ENCODE measurements at places on chromosomes 2 and 18.

GRCh38 chr2:180195847-180196246 is 188.8 kb upstream of the CWC22 start:
- DNase-seq: no peak

GRCh38 chr18:75546964-75547363 is 119.5 kb upstream of the SMIM21 start:
- no peak for DNase-seq

DNA sequence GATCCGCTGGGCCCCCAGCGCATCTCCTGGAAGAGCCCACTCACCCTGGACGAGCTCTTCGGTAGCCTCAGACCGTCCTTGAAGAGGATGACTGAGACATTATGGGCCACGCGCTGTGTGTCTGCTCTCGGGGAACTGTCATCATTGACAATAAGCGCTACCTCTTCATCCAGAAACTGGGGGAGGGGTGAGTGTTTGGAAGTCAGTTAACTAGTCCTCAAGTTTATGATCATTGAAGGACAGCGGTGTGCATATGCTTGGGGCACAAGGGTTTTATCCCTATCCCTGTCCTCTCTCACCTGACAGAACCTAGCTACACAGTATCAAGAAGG is 586 bp downstream of the STK16 start:
- no peak for DNase-seq

DNA sequence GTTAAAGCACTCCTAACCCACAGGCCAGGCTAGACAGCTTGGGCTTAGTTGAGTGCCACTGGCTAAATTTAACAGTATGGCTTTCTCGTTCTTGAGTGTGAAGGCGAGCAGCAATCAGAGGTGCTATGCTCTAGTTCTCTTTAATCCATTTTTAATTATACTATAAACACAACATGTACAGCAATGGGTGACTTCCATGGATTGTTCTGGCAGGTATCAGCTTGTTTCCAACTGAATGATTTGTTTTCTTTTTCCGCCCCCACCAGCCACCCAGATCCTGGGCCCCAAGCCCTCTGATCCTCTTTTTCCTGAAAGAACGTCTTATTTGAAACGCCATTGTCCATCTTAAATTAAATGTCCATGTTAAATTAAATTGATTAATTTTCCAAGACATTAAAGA is 244.8 kb downstream of the IKZF2 start:
- DNase-seq: no peak

DNA sequence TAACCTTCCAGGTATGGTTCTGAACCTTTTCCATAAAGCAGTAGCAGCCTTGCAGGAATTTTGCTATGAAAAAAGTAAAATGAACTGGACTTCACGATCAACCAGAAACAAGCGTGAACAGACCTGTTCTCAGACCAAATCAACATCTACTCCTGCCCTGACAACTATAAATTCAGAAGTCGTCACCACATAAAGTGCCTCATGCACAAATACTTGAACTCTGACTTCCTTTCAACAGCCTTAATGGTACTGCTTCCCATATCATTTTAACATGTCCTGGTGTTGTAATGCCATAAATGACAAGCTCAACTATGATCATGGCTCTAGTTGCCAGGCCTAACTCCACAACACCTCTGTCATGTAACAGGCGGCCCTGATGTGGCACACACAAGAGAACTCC is 262.4 kb downstream of the MTX2 start:
- DNase-seq: no peak

DNA sequence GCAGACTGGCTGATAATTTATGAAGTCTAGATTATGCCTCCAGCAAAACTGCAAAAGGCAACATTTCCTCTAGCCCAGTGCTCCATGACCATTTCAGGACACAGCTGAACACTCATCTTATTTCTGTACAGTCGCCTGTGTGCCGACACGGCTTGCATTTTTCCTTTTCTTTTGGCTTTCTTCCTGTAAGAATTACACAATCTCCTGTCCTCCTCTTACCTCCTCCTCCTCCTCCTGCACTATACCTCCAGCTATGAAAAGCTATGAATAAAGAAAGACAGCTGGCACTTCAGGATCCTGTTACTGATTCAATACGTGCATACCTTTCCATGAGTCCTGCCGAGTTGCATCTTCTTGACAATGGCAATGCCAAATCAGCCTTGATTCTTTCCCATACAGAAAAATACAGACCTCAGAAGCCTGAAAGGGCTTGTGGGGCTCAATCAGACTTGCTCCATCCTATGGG is 32.2 kb upstream of the TRIB2 start:
- DNase-seq: no peak

DNA sequence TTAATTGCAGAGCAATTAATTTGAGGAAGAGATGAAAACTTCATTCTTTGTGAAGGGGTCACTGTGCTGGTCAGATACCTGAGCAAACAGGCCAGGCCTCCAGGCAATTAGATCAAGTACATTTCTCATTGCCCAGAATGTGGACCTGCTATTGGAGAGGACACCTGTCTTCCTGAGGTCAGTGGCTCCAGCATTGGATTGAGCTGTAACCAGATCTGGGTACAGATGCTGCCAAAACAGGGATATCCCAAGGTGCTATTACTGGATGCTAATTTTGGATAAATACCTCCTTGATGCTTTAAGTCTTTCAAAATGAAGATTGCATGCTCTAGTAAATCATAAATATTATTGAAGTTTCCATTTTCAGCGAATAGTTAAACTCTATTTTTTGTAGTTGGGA is 131.5 kb downstream of the FAM161A start:
- no peak for DNase-seq

DNA sequence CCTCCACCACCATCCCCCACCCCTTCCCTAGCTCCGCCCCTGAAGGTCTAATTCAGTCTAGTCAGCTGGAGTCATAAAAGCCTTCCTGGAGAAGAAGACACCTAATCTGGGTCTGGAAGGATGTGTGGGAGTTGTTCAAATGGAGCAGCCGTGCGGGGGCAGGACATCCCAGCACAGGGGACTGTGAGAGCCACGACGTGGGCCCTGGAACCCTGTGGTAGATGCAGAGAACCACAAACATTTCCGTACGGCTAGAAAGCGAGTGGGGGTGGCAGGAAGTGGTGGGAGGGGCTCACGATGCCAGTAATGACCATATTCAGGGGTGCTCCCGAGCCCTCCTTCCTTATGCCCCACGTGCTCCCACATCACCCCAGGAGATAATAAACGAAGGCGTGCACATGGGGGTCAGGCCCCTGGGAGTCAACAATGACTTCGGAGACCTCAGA is 20.9 kb upstream of the COL6A3 start:
- no peak for DNase-seq

- no peak for DNase-seq
Measured at GRCh38 chr2:240917684-240918257, 11.6 kb downstream of the CROCC2 start.

- DNase-seq: no peak
Measured at GRCh38 chr2:143633419-143633818, 504.2 kb downstream of the ARHGAP15 start.

DNA sequence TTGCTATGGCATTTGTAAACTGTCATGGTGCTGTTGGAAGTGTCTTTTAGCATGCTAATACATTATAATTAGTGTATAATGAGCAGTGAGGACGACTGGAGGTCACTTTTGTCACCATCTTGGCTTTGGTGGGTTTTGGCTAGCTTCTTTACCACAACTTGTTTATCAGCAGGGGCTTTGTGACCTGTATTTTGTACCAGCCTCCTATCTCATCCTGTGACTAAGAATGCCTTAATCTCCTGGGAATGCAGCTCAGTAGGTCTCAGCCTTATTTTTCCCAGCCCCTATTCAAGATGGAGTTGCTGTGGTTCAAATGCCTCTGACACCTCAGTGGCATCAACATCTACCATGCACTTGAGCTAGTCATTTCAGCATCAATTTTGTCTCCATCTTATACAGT is 29.7 kb downstream of the LYPD6 start:
- no peak for DNase-seq

DNA sequence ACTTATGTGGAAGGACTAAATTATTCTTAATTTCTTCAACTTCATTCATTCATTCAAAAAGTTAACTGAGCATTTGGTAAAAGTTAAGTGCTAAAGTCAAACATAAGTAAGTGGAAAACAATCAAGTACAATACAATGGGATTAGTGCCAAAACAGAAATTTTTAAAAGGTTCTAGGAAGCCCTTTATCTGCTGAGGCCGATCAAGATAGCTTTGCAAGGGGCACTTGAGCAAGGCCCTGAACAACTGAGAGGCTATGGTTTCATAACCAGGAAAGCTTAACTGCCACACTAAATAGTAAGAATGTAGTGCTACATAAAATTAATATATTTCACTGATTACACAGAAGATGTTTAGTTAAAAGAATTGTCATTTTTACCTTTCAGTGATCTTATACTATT is 76.5 kb downstream of the NOL10 start:
- DNase-seq: no peak

- no peak for DNase-seq
Measured at GRCh38 chr2:68379184-68379708, 14.2 kb downstream of the PLEK start.

GRCh38 chr2:197803033-197803444 is 1.4 kb upstream of the PLCL1 start:
- no peak for DNase-seq

GRCh38 chr2:97713296-97714083 is at the start of gene ZAP70:
TSS of gene ZAP70 (plus strand) at chr2:97713576. CDS start at chr2:97724037, 10,461 bp downstream.
- DNase-seq: no peak

DNA sequence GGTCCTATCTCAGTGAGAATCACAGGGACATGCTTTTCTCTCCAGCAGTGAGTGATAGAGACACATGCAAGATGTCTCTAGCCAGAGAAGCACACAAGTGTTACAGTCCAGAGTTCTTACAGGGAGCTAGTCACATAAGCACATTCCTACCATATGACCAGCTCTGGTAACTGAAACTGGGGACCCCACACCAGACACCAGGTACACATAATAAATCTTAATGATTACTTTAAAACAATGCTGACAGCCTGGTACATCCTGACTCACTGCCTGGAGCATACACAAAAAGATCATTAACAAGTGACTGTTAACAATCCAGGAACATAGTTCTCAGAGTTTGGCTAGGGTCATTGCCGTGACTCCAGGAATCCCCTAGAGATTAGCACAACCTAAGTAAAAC is 53.6 kb downstream of the GALNT1 start:
- no peak for DNase-seq

DNA sequence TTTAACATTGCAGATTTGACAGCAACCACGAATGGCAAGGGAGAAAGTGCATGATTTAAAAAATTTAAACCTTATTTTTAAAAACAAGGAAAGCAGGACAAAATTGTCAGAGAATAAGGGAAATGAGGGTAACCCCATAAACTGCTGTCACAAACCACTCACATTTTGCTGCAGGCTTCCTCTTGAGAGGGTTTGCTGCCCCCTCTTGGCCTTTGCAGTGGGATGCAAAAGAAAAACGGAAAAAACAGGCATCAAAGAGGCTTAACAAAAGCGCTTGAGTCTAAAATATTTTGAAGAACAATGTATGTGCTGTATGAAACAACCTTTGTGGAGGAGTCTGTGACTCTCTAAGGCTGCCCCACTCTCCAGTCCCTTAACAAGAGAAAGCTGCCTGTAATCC is 91.6 kb downstream of the TMX3 start:
- no peak for DNase-seq

DNA sequence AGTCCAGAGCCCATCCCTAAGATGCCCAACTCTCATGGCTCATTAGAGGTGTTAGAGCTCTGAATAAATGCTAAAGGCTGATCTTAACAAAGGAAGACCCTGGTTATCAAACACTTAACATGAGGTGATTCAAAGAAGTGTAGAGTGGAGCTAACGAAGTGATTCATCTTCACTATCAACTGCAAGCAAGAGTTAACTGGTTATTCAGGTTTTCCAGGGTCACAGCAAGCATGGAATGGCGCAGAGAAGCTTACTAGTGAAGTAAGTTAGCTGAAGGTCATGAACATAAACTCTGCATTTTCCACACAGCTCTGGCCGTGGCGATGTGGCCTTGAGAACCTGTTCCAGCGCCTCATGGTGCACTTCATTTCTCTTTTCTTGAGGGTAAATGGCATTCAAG is 17.0 kb downstream of the RND3 start:
- DNase-seq: no peak

GRCh38 chr2:215137329-215137686 is 1.1 kb downstream of the ABCA12 start:
- no peak for DNase-seq

- no peak for DNase-seq
Measured at GRCh38 chr2:12607971-12608370, 108.8 kb upstream of the TRIB2 start.

- no peak for DNase-seq
Measured at GRCh38 chr2:150710916-150711315, 223.4 kb upstream of the RND3 start.

GRCh38 chr2:43323857-43324256 is 97.5 kb upstream of the ZFP36L2 start:
- no peak for DNase-seq

- DNase-seq: no peak
Measured at GRCh38 chr2:241673189-241673663, 13.4 kb downstream of the DTYMK start.

- no peak for DNase-seq
Measured at GRCh38 chr2:215617060-215617824, 181.4 kb upstream of the FN1 start.

GRCh38 chr18:49277395-49278036 is 182.9 kb downstream of the DYM start:
- DNase-seq: no peak

- DNase-seq: no peak
Measured at GRCh38 chr2:69585855-69586555, 57.5 kb downstream of the AAK1 start.

- no peak for DNase-seq
Measured at GRCh38 chr2:31003749-31004148, 134.5 kb downstream of the GALNT14 start.

All from GOT3 (cell line).